ENCODE measurements at places on chromosomes 5 and 9.

- no peak for DNase-seq
Observed at GRCh38 chr9:113545068-113545467, 81.5 kb downstream of the RGS3 start.

- DNase-seq: no peak
Observed at GRCh38 chr9:37977851-37978480, 74.0 kb upstream of the SLC25A51 start.

DNA sequence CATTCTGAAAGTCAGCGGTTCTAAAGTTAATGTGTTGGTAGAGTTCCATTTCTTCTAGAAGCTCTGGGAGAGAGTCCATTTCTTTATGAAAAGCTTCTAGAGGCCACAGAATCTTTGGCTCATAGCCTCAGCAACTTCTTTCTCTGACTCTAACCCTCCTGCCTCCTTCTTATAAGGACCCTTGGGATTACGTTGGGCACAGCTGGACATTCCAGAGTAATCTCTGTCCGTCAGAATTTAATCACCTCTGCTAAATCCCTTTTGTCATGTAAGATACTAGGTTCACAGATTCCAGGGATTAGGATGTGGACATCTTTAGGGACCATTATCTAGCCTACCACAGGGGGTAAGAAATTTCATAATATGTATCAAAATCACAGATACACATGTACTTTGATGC lies 22.6 kb upstream of the ANKDD1B start:
- DNase-seq: no peak

DNA sequence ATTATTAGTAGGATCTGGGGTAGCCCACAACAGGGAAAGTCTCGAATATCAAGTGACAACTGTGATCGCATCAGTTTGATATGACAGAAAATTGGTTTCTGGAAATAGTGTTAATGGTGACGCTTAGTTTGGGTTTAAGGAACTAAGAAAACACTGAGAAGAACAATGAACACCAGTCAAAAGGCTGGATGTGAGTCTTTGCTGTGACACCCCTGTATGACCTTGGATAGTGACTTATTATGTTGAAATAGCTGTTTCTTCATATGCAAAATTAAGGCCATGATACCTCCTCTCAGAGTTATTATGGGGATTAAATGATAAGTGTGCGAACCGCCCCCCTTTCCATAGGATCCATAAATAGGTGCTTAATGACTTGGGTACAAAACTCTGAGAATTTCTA lies 926 bp downstream of the DNAJC25 start:
- DNase-seq: peak; percentile 15

GRCh38 chr9:90070931-90071660 lies 466.3 kb downstream of the GADD45G start:
- no peak for DNase-seq

GRCh38 chr5:142412581-142412980 lies 87.8 kb upstream of the SPRY4 start:
- DNase-seq: no peak
